Esophagus mucosa (tissue), 1 donor: ENCODE measurements at places on chromosomes 13 and 19. TPM values are rescaled to one million over a fixed set of nuclear protein-coding genes. Genes with fewer than 3 reads are reported as not detected.

The ZNF493 gene
- total RNA-seq = 5.5 TPM

The TMEM221 gene
- not detected for total RNA-seq

The KLK2 gene
- total RNA-seq = not detected

The SOX1 gene
- not detected for total RNA-seq

The SYCN gene
- total RNA-seq = not detected

The LRRC25 gene
- 0.48 TPM for total RNA-seq

The PRX gene
- 0.80 TPM for total RNA-seq

The INSL3 gene
- total RNA-seq = not detected

The METTL21C gene
- not detected for total RNA-seq

The SYNGR4 gene
- total RNA-seq = not detected

The TTYH1 gene
- total RNA-seq = 0.44 TPM

The ZNF708 gene
- 4.5 TPM for total RNA-seq

The PCID2 gene
- total RNA-seq = 23.1 TPM

DNA sequence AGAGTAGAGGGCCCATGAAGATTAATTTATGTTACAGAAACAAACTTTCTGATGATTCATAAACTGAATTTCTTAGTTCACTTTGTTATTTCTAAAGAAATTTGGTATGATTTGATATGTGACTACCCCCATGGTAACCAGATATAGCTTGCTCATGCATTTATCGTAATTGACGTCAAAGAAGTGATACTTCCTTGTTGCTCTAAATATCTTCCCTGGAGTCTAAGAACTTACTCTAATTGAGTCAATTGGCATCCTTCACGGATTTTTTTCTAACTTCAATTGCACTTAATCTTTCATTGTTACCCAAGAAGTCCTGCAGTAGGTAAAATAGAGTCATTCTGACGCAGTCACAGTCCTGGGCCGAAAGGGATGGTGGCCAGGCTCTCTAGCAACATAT lies 240.9 kb downstream of the GPC5 start:
- ATAC-seq = no peak

DNA sequence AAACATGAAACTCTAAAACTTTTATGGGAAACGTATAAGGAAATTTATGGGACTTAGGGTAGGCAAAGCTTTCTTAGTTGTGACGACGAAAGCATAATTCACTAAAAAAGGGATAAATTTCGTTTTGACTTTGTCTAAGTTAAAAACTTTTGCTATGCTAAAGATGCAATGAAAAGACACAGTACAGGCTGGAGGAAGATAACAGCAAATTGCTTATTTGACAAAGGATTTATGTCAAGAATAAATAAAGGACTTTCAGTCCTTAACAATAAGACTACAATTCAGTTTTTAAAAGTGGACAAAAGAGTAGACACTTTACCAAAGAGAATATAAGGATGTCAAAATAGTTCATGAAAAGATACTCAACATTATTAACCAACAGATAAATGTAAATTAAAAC lies 150.2 kb downstream of the NBEA start:
- ATAC-seq = no peak

GRCh38 chr13:27638521-27638920 lies 16.8 kb downstream of the POLR1D start:
- ATAC-seq = peak; percentile 38

DNA sequence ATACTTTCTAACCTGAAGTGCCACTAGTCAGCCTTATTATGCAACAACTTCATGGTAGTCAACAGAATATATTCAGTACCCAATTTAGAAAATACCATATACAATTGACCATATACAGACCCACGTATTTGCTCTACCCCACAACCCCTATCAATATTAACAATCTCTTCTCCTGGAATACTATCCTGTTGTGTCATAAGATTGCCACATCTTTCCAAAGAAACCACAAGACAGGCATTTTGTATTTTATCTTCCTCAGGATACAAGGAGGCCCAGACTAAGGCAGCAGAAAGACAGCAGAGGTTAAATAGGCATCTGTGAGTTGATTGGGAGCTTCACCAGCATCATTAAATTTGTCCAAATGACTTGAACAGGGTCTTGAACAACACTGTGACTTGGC lies 4.5 kb downstream of the SPART start:
- ATAC-seq = no peak

DNA sequence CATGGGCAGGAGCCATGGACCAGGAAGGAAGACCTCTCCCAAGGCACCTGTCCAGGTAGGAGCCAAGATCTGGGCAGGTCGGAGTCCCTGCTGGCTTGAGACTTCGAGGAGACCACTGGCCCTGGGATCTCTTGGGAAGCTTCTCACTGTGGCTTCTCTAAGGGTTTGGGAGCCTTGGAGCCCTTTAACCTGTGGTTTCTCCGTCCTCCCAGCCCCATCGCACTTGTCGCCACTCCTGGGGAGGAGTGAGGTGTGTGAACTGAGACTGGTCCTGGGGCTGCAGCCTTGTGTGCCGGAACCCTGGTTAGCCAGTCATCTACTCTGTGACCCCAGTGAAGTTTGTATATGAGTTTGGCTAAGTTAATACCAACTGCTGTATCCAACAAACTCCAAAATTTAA lies 8.2 kb downstream of the ZNF805 start:
- ATAC-seq = no peak

DNA sequence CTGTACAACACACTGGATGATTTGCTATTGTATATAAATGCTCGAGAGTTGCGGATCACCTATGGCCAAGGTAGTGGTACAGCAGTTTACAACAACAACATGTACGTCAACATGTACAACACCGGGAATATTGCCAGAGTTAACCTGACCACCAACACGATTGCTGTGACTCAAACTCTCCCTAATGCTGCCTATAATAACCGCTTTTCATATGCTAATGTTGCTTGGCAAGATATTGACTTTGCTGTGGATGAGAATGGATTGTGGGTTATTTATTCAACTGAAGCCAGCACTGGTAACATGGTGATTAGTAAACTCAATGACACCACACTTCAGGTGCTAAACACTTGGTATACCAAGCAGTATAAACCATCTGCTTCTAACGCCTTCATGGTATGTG lies 21.5 kb downstream of the OLFM4 start:
- ATAC-seq = no peak

GRCh38 chr19:47776568-47776967 lies 1.9 kb upstream of the SELENOW start:
- ATAC-seq = peak; percentile 66

GRCh38 chr19:843836-844545 lies 3.2 kb downstream of the PRTN3 start:
- ATAC-seq = no peak

- no peak for ATAC-seq
These were observed 53.0 kb downstream of the DPY19L3 start for GRCh38 chr19:32458500-32459123.

DNA sequence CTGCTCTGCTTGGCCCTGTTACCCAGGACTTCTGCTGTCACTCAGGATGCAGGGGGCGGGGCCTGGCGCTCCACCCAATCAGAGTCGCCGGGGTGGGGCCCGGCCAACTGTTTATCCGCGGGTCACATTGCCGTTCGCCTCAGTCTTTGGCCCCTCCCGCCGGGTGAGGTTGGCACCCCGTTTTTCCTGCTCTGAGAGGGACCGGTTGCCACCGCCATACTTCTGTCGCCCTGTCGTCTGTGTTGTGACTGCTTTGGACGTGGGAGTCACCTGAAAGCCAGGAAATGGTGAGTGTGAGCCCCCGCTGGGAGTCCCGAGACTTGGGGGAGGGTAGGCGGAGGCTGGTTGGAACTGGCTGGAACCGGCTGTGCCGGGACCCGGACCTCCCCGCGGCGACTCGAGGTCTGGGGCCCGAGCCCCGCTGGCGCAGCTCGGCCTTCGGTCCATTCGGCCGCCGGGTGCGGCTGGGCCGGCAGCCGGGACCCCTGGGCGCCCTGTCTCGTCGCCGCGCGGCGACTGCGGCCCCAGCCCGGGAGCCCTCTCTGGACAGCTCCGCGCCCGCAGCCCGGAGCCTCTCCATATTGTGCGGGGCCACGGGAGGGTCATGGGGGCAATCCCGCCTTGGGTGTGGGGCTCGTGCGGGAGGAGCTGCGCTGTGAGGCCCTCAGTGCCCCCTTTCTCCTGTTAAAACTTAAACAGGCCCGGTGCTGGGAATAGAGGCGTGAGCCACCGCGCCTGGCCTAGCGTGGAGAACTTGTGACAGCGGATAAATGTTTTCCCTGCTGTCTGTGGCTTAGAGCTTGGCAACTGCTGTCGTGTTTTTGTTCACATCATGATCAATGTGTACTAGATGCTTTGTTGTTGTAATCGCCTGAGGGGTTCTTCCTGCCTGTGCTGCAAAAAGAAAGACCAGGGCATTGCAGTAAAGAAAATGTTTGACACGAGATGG lies at the start of gene ZNF844:
ZNF844 (plus strand) TSS at position 142 of the 949 bp plus-strand sequence; CDS start at position 285, 143 bp downstream.
- ATAC-seq = peak; percentile 97

DNA sequence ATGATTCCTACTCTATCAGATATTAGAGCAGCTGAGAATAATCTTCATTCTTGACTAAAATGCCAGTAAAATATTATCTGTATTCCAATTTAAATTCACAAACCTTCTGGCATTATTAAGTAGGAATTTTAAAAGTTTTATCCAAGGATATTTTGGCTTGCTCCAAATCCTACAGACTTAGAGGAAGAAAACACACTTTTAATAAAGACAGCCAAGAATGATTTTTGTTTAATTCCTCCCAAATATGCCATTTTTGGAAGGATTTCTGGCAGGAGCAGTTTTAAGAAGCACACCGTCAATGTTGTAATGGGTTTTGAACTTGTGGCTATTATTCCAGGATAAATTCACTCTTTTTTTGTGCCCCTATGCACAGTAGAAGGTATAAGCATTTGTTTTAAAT lies 355.1 kb downstream of the SLITRK5 start:
- ATAC-seq = no peak

DNA sequence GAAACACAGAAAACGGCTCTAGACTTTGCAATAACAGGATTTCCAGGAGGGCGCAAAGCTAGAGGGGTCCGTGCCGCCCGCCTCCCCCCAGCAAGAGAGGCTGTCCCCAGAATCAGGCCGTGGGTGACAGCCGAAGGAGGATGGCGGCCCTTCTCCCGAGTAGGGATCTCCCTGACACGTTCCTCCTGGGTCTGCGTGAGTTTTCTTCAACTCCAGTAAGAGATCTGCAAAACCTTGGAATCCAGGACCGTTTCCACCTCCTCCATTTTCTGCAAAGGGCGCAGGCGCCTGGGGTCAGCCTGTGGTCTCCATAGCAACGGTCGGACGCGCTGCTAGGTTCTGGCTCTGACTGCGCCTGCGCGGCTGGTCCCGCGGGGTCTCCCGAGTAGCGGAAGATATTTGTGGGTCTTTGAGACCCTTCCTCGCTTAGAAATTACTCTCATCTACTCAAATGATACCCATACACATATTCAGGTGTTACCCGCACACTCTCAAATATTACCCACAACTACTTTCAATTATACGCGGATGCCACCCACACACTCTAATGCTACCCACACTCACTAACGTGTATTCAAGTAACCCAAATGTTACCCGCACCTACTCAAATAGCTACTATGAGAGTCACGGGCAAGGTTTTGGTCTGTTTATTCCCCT lies 2.1 kb downstream of the PNMA8C start:
- no peak for ATAC-seq

DNA sequence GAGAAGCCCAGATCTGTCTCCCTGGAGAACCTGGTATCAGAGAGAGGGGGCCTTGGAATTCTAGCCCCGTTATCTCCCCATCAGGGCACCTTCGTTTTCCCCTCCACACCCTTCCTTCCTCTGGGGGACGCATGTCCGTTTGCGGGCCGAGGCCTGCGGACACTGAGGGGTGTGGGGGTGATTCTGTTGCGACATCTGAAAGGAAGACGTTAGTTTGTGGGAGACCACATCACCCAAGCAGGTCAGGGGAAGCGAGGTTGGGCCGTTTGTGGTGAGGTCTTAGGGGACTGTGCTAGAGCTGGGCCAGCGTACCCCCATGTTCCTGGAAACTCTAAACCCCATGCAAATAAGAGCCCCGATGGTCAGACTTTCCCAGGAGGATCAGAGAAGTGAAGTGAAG lies 3.7 kb upstream of the HSH2D start:
- no peak for ATAC-seq

GRCh38 chr13:105165449-105166125 lies 1369.9 kb downstream of the EFNB2 start:
- no peak for ATAC-seq

GRCh38 chr19:56119582-56119978 lies 1.5 kb downstream of the ZNF787 start:
- no peak for ATAC-seq

GRCh38 chr19:2223959-2224358 lies 12.2 kb downstream of the PLEKHJ1 start:
- ATAC-seq = peak; percentile 17
